Activated CD4-positive, CD25-positive, alpha-beta regulatory T cell treated with anti-CD3 and anti-CD28 coated beads, Interleukin-2, amount 50 U/mL, for 72 hours (primary cell): ENCODE measurements at places on chromosomes 12 and 14.
A peak's percentile ranks its signal among the peaks of the same experiment; 100 is the strongest.

DNA sequence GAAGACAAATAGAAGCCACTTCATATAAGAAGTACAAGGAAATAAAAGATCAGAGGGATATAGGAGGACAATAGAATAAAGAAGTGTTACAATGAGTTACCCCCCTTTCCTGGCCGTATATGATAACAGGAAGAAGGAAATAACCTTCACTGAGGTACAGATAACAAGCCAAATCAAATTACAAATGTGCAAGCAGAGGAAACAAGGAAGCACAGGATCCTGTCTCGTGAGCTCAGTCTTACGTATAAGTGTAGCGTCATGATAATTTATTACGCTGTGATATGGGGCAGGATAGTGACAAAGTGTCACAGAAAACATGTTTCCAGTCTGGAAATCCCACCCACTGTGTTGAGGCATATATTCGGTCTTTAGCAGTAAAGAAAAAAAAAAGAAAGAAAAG lies 26.5 kb downstream of the CRACR2A start:
- DNase-seq = no peak

DNA sequence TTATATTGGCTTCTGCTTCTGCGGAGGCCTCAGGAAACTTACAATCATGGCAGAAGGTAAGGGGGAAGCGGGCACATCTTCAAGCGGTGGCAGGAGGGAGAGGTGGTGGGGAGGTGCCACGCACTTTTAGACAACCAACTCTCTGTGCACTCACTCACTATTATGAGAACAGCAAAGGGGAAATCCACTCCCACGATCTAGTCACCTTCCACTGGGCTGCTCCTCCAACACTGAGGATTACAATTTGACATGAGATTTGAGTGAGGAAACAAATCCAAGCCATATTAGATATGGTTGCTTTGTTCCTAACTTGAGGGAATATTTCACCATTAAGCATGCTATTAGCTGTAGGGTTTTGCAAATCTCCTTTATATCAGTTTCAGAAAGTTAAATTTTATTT lies 80.3 kb downstream of the UNC79 start:
- no peak for DNase-seq

- DNase-seq = no peak
Observed at GRCh38 chr14:94598816-94599655, 13.2 kb upstream of the SERPINA3 start.

DNA sequence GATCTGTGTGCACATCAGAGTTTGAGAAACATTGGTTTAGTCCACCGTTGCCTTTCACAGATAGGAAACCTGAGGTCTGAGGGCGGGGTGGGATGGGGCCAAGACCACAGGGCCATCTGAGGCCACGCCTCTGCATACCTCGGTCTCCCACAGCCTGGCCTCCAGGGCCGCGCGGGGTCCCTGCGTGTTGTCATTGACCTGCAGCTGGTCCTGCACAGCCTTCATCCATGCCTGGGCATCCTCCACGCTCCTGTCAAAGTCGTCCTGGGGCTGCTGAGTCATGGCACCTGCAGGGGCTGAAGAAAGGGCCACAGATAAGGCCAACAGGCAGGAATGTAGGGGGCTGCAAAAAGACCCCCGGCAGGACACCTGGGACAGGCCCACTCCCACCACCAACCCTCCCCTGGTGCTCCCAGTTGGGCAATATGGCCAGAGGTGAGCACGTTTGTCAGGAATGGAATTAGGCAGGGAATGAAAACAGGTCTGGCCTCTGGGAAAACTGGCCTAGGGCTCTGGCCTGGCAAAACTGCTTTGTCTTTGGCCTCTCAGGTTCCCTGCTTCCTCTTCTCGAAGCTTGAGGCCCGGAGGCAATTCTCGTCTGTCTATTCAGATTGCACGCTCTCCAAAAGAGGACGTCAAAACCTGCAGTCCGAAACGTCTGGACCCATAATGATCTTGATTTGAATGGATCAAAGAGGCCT lies 40.8 kb downstream of the SYNE3 start:
- no peak for DNase-seq

GRCh38 chr14:105326568-105326867 lies 12.0 kb downstream of the PACS2 start:
- no peak for DNase-seq

DNA sequence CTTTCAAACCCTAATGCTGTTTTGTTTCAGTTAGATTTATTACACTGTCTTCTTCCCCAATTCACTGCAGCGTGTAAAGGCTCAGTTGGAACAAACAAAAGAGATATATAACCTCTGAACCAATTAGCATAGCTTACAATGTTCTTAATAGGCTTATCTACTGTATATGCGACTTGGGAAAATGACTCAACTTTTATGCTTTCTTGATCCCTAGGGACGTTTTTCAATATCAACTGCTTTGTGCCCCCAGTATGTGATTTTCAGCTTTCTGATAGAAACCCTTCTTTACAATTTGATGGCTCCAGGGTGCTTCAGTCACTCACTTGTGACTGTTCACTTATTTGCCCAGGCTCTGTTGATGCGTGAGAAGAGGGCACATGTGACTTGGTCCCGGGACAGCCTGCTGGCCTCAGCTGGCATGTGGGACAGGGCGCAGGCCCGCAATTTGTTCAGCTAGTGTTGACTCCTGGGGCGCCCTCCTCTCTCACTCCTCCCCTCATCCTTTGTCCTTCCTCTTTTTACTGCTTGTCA lies 107.1 kb downstream of the TMTC2 start:
- DNase-seq = no peak

GRCh38 chr14:99683619-99684409 lies at the start of gene CYP46A1:
Gene CYP46A1 (plus strand): TSS chr14:99684298. CDS start chr14:99684418, 120 bp downstream.
- DNase-seq = peak; percentile 99

GRCh38 chr14:55724736-55725135 lies 144.7 kb downstream of the KTN1 start:
- DNase-seq = no peak

GRCh38 chr12:105300883-105301282 lies 29.6 kb upstream of the C12orf75 start:
- no peak for DNase-seq

GRCh38 chr12:44571006-44571550 lies 305.0 kb downstream of the NELL2 start:
- DNase-seq = no peak
